ENCODE measurements at places on chromosomes 12 and 14.

DNA sequence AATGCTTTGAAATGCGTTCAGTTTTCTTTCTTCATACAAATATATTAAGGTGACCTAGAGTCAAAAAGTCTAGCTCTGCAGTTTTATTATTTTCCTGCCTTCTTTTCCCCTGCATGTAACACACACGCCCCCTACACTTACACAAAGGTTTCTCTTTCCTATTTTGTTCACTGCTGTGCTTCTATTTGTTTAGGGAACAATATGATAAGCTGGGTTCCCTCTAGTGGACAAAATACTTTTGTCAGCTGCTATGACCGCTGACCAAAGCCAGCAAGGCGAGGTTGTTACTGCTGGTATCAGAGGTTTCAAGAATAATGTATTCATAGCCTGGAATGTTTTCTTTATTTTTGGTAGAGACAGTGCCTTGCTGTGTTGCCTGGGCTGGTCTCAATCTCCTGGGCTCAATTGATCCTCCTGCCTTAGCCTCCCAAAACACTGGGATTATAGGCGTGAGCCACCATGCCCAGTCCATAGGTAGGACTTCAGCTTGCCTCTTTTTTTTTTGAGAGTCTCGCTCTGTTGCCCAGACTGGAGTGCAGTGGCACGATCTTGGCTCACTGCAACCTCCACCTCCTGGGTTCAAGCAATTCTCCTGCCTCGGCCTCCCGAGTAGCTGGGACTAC is 33.4 kb downstream of the FNTB start:
- DNase-seq = no peak

DNA sequence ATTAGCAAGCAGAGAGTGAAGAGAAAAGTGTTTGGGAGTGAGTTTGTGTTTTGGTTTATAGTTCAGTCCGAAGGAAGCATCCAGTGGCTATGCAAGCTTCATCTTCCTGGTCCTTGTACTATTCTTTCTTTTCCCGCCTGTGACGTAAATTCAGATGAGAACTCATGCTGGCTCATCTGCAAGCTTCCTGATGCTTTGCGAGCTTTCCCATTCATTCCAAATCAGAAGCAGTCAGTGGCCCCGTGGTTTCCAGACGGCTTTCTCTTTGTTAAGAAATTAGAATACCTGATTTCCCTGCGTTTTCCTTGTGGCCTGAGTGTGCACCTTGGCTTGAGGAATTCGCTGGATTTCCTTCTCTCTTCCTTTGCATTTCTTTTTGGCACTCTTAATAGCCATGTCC is 89.5 kb downstream of the TESC start:
- no peak for DNase-seq

- no peak for DNase-seq
Observed at GRCh38 chr14:105931808-105932483, 405.6 kb downstream of the TMEM121 start.

DNA sequence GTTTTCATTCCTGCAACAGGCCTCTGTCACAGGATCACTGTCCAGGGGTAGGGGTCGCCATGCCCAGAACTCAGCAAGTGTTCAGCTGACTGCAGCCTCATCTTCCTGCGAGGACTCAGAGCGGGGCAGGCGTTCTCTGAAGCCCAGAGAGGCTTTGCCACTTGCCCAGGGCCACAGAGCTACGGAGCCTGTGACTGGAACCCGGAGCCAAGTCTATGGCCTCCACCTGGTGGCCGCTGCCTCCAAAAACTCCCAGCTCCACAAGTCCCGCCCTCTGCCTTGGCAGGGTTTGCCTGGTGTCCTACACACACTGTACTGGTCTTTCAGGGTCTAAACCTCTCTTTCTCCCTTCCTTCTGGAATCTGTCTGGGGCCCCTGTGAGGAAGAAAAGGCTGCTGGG is 8.7 kb upstream of the PPP1R13B start:
- no peak for DNase-seq

GRCh38 chr12:53380794-53381730 is 1.1 kb downstream of the SP1 start:
- DNase-seq = no peak

GRCh38 chr12:71069311-71069710 is 88.5 kb downstream of the TSPAN8 start:
- DNase-seq = no peak

DNA sequence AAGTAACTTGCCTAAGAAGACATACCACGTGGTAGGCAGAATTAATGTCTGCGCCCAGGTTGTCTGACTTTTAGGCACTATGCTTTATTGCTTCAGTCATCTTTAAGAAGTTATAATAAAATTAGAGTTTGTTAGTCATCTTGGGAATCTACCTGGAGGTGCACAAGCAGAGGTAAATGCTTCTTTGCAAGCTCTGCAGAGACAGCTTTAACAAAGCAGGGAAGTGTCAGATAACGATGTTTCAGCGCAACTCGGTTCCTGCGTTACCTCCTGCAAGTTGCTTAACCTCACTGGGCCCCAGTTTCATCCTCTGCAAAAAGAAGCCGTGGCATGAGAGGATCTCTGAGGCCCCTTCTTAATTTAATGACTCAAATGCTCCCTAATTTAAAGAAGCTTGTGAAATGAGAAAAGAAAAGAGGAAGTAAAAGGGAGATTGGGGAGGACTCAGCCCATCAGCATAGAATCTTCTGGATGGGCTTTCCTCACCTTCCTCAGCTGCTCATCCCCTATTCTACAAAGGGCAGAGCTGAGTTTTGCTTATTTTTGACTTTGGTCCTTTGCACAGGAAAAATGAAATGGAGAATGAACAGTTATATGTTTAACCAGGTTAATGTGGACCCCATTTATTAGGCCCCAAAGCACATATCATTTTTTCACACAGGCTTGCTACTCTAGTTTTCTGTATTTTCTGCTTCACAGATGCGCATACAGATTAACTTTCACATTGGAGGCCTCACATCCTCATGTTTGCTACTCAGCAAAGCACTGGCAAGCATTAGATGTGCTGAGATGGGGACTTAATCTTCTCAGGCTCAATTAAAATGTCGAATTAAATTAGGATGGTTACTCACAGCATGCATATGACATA is 5.1 kb downstream of the ARHGDIB start:
- DNase-seq = peak; percentile 85

DNA sequence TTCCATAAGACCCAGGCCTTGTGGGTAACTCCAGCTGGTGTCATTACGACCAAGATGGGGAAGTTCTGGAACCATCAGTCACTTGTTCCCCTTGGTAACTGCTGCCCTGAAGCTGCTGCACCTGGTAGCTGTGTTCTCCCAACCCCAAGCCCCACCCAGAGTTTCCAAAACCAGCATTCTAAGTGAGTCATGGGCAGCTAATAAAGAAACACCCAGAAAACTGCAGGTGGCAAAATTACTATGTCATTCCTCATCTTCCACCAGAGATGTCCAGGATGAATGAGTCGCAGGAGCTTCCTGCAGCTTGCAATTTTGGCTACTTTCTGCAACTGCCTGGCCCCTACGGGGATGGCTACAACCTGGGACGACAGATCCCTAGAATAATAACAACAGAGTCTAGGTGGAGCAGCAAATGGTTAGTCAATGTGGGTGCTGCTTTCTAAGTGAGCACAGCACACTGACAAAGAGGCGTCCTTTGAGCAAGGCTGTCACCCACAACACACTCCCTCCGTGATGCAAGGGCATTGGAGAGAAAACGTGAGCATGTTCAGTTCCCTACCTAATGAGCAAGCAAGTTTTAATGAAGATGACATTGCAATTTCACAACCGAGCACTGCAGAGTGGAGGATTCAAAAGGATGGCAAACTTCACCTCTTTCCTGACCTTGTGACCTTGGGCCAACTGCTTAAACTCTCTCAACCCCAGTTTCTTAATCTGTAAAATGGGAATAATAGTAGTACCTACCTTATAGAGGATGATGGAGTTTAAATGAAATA is 301.4 kb upstream of the NOS1 start:
- DNase-seq = no peak

DNA sequence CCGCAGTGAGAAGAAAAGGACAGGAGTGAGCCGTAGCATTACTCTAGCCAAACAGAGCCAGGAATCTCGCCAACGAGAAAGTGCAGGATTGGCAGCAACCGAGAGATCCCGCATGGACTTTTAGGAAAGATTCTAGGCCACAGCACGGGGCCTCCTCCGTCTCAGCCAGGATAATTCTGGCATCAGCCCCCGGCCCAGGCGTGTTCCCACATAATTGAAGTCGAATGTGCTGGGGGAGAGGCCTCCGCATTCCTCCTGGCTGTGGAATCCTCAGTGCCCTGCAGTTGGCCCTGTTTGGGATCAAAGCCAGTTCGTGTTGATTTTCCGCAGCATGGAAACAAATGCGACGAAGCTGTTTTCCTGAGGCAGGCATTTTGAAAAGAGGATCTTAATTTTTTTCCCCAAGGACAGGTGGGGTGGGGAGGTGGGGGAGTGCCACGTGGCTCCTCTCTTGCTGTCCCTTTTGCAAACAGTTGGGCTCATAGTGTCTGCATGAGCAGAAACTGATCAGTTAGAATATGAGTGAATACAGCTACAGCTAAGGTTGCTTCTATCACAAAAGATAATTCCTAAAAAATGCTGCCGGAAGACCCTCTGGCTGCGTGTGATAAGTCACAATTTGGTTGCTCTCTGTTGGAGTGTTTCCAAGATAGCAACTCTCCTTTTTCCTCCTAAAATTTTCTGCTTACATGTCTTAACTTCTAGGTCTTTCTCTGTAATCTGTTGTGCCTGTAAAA is 37.3 kb upstream of the ATXN2 start:
- no peak for DNase-seq

- no peak for DNase-seq
Observed at GRCh38 chr12:88876857-88877256, 296.6 kb upstream of the KITLG start.

- DNase-seq = no peak
Observed at GRCh38 chr12:124523071-124523470, 44.3 kb downstream of the NCOR2 start.

DNA sequence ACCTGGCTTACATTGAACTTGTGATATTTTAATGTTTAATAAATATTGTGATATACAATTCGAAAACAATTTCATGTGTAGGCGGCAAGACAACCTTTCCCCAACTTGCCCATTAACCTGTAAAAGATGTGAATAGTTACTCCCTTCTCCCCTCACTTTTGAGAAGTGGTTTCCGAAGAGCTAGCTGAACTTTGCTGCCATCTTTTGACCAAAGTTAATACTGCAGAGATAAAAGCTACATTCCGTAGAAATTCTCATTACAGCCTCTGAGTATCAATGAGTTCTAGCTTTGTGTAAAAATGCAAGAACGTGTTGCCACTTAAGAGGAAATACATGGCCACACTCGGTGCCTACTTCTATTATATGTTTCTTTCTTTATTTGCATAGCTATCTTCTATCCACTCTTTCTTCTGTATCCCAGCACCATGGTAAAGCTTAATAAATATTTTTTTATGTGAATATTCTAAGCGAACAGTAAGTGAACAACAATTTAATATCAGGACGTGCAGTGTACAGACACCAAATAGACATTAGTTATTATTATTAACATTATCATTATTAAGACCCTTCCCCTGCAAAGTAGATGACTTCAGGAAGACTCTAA is 105.1 kb upstream of the TMEM260 start:
- DNase-seq = peak; percentile 32

- no peak for DNase-seq
Observed at GRCh38 chr12:7160183-7160582, 29.3 kb upstream of the PEX5 start.

GRCh38 chr14:79631276-79631675 is 580.0 kb downstream of the DIO2 start:
- no peak for DNase-seq

- no peak for DNase-seq
Observed at GRCh38 chr14:32593290-32593942, 264.3 kb downstream of the AKAP6 start.

GRCh38 chr14:44912041-44912869 is 49.5 kb downstream of the KLHL28 start:
- no peak for DNase-seq

GRCh38 chr14:104968153-104968527 is 10.0 kb downstream of the AHNAK2 start:
- DNase-seq = no peak

- peak; percentile 50 for DNase-seq
Observed at GRCh38 chr12:7716381-7716780, 5.1 kb downstream of the DPPA3 start.
